ENCODE measurements at places on chromosomes 7 and 10.

GRCh38 chr7:25646726-25647413, 418.6 kb upstream of the NPVF start:
- DNase-seq = no peak

DNA sequence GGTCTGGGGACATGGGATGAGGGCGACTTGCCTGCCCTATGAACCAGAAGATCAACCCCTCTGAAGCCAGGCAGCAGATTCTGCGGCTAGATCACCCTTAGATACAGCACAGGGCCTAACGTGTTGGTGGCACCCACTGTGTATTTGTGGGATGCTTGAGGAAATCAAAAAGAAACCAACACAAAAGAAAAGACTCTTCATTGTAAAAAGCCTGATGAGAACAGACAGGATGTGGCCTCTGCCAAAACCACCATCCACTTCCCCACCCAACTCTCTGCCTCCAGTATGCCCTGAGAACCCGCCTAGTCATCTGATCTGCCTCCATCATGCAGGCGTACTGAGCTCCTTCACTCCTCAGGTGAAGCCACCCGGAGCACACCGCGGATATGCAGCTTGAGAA, 97.2 kb upstream of the INSYN2A start:
- no peak for DNase-seq

GRCh38 chr10:48501787-48502771, 102.8 kb downstream of the ARHGAP22 start:
- no peak for DNase-seq

DNA sequence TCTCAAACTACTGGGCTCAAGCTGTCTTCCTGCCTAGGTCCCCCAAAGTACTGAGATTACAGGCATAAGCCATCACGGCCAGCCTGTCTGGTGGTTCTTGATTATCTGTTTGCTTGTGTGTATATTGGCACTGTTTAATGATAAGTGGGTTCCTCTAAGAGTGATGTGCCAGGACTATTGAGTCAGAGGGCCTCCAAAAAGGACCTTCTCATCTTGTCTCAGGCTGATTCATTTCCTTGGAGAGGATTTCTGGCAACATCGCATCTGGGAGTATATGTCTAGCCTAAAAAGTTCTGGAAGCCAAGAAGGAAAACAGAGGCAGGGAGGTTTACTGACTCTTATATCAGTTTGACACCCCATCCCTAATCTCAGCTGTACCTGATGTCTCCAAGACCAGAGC, 27.1 kb upstream of the AKAP9 start:
- no peak for DNase-seq

DNA sequence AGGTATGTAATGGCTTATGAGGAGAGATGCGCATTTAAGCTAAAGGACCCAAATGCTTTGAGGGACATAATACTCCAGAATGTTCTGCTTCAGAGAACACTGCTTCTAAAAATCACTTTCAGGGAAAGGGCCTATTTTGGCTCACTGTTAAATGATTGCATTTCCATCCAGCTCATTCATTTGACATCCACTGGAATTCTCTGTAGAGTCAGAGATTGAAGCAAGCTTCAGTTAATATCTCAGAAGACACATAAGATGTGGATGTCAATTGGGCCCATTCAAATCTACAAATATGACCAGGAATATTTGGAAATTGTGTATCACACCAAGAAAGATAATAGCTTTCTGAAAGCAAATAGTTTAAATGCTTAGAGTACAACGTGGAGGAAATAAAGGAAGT, 209.9 kb upstream of the VSTM2A start:
- DNase-seq = no peak

GRCh38 chr7:18469316-18469715, 26.2 kb upstream of the HDAC9 start:
- DNase-seq = no peak

- DNase-seq = no peak
Observed at GRCh38 chr7:129728875-129729467, 117.5 kb downstream of the NRF1 start.

- DNase-seq = no peak
Observed at GRCh38 chr10:34651416-34652195, 163.5 kb downstream of the PARD3 start.

- no peak for DNase-seq
Observed at GRCh38 chr10:119100434-119101238, 3.3 kb upstream of the DENND10 start.

GRCh38 chr10:12077580-12078180, 8.9 kb downstream of the DHTKD1 start:
- DNase-seq = no peak

DNA sequence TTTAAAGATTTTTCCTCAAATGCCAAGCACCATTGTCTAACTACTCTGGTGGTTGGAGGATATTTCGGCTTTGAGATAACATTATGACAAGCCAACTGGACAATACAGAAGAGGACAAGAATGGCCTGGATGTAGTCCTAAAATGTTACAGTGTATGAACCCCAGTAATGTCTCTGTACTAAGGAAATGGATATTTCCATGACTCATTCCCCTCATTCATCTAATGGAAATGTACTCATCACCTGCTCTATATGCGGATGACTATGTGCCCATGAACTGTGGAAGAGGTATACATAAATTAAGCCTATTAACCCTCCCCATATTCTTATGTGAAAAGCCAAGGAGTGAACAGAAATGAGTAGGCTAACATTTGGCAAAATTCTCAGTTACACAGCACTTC, 207.9 kb downstream of the CACNA2D1 start:
- peak; percentile 62 for DNase-seq

GRCh38 chr7:143900230-143900766, 1.7 kb downstream of the TCAF1 start:
- no peak for DNase-seq

DNA sequence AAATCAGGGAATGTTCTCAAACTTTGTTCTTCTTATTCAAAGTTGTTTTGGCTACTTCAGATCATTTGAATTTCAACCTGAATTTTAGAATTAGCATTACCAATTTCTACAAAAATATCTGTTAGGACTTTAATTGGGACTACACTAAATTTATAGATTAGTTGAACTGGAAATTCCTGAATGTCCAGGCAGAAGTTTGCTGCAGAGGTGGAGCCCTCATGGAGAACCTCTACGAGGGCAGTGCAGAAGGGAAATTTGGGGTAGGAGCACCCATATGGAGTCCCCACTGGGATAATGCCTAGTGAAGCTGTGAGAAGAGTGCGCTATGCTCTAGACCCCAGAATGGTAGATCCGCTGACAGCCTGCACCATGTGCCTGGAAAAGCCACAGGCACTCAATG, 22.8 kb upstream of the AGMO start:
- no peak for DNase-seq

DNA sequence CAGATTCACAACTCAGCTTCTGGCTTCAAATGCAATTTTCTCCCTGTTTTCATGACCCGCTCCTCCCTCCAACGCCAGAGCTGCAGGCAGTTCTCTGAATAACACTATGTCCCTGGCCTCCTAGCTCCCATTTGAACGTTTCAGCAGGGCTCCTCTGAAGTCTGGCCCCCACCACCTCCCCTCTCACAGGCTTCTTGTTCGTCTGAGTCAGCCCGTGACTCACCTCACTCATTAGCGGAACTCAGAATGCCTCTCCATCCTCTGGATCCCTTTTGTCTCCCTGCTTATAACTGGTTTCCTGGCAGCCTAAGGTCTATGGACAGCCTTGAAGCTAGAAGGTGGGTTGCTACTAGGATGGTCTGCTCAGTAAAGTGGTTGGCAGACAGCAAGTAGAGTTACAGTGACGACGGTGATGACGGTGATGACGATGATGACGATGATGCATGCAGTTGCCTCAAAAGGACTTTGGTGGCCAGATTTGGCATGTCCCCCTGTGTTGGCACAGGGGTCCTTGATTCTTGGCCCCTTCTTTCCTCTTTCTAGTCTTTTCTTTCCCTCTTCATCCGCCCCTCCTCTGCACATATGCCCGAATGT, 83.3 kb upstream of the MKLN1 start:
- no peak for DNase-seq

GRCh38 chr7:28688651-28689050, 269.5 kb downstream of the TRIL start:
- no peak for DNase-seq

DNA sequence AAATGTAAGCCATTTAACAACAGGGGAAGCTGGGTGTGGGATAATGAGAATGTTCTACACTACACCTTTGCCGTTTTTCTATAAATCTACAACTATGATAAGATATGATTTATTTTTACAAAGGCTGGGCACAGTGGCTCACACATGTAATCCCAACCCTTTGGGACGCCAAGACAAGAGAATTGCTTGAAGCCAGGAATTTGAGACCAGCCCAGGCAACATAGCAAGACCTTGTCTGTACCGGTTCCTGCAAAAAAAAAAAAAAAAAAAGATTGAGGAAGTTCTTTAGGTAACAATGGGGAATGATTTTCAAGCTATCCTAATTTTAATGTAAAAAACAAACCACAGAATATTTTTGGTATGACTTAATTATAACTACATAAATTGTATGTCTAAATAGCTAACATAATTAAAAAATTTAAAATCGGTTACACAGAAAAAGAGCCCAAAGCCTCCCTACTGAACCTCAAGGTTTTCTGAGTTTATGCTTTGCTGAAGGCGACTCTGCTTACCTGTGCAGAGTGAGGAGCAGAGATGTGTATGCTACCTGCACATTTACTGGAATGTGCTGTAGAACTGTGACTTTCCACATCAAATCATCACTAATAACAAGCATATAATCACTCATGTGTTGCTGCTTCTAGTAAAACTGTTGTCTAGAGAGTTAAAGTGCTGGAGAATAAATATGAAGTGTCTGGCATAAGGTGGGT, 163.4 kb downstream of the ATE1 start:
- no peak for DNase-seq

DNA sequence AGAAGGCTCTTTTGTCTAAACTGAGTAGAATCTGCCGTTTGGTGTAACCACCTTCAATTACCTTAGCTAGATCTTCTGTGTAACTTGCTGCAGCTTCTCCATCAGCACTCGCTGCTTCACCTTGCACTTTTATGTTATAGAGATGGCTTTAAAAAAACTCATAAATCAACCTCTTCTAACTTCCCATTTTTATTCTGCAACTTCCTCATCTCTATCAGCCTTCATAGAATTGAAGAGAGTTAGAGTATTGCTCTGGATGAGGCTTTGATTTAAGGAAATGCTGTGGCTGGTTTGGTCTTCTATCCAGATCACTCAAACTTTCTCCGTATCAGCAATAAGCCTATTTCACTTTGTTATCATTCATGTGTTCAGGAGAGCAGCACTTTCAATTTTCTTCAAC, 1131.9 kb upstream of the CELF2 start:
- no peak for DNase-seq

DNA sequence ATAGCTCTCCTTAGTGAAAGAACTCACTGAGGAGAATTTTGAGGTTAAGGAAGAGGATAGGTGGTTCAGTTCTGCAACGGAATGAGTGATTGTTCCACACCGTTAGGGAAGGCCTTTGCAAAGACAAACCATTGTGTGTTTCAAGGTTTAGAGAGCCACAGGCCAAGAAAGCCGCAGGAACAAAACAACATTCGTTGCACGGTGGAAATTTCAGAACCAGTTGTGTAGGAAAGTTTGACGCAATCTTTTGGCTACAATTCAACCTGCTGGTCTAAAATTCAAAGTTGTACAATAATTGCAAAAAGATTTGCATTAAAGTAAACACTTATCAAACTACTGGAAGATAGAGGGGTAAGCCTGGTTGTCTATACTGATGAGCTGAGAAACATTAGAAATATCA, 91.4 kb downstream of the FAM107B start:
- no peak for DNase-seq

- no peak for DNase-seq
Observed at GRCh38 chr10:70328967-70329366, 45.2 kb upstream of the NPFFR1 start.

DNA sequence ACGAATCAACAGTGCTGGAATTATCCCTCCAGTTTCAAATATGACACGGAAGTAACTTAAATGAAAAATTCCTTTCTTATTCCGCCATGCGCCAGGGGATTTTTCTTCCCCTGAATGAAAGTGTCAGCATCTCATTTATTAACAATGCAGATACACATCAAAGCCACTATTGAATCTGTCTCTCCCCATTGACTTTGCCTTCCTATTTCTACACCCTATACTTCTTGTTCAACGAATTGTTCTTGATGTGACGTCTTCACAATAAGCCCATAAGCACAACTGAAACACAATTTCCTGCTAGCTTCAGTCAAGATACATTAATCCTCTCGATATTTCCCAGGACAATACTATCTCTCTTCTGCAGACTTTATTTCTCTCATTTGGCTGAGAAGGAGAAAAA, 253.5 kb downstream of the ADARB2 start:
- DNase-seq = no peak

DNA sequence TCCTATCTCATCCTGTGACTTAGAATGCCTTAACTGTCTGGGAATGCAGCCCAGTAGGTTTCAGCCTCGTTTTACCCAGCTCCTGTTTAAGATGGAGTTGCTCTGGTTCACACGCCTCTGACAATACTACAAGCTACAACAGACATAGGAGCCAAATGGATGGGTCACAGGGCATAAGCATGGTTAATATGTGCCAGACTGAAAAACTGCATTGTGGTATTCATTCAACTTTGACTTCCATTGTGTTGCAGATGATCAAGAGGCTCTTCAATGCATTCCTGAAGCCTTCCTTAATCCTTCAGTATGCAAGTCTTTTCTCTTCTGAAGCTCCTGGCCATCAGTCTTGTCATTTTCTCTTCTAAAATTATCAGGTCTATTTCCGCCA, 20.3 kb upstream of the RNF32 start:
- DNase-seq = no peak

Data from NCI-H2081 (cell line).